ENCODE measurements at places on chromosomes 7 and 10.
A peak's percentile ranks its signal among the peaks of the same experiment; 100 is the strongest.

DNA sequence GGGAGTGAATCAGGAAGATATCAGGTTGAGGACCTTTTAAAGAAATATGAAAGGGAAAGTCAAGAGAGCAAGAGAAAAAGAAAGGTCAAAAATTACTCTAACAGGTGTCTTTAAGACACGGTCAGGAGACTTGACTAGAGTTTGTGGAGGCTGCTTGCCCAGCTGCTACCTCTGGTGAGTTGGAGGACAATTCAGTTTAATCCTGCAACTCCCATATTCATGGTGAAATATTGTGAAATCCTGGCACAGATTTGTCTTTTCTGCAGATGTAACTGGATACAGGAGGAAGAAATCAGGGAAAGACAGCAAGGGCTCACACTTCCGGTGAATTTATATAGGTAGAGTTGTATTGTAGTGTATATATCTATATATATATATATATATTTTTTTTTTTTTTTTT lies 93.5 kb downstream of the AKAP9 start:
- no peak for DNase-seq

GRCh38 chr7:120723465-120724385 lies 134.2 kb downstream of the TSPAN12 start:
- DNase-seq, result no peak

- DNase-seq, result no peak
Observed at GRCh38 chr7:1499367-1500029, 4.7 kb downstream of the INTS1 start.

DNA sequence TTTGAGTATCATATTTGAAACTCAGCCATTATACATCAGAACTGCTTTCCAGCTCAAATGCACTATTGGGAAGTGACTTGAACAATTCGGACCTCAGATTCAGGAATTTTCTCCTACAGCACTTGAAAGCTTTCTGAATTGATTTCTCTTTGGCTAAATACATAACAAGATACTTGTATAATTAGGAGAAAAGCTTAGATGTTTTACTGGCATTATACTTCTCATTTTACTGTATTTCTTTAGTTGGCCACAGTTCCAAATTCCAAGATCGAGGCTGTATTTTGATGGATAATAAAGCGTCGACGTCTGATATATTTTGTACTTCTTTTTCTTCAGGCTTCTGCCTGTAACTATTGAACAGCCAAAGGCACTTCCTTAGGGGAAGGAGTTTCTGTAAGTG lies 26.7 kb upstream of the LYZL2 start:
- no peak for DNase-seq

GRCh38 chr10:126239844-126240243 lies 148.4 kb downstream of the ADAM12 start:
- no peak for DNase-seq

GRCh38 chr10:76036111-76036940 lies 604.9 kb downstream of the LRMDA start:
- DNase-seq, result peak; percentile 50

DNA sequence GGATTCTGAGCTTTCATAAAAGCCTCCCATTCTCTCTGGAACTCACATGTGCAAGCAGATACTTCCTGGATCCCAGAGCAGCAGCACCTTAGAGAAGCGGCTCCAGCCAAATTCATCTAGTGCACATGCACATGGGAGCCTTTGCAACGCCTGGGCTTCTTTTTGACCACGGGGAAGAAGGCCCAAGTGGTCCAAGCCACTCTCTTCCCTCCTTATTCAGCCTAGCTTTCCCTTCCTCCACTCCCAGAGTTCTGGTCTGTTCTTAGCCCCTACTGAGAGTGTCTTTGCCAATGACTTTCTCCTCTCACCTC lies 118.7 kb downstream of the ZNF365 start:
- no peak for DNase-seq

GRCh38 chr10:105068497-105068896 lies 427.4 kb downstream of the SORCS3 start:
- peak; percentile 73 for DNase-seq

GRCh38 chr10:37976880-37977203 lies 395 bp upstream of the ZNF25 start:
- DNase-seq, result no peak

- DNase-seq, result no peak
Observed at GRCh38 chr10:91616137-91616536, 16.7 kb downstream of the PPP1R3C start.

DNA sequence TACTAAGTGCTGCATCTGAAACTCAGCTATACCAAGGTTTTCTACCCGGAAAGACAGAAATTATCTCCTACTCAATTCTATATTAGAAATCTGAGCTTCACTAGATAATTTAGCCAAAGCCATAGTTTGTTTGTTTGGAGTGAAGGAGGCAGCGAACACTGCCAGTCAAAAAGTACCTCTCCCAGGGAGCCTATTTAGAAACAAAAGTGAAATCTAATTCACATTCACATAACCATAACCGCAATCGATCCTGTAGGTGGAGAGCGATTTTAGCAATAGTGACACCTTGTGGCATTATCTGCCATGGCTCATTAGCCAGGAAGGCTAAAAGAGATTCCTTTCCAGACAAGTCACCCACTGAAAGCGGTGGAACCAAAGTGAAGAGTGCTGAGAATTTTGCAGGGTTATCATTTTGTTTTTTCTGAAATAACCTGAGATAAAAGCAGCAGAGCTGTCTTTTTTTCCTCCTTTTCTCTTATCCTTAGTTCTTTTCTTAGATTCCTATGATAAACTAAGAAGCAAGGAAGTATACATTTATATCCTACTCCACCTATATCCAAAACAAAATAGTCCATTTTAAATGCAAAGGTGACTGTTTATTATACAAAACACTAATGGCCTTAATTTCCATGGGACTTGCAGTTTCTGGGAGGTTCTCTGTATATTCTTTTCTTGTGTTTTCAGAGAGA lies 83.7 kb upstream of the BET1 start:
- peak; percentile 75 for DNase-seq

- no peak for DNase-seq
Observed at GRCh38 chr10:77566914-77567566, 70.6 kb downstream of the KCNMA1 start.

GRCh38 chr10:88185830-88186229 lies 322.4 kb downstream of the PTEN start:
- no peak for DNase-seq

GRCh38 chr7:34835901-34836600 lies 178.0 kb downstream of the NPSR1 start:
- no peak for DNase-seq

- no peak for DNase-seq
Observed at GRCh38 chr7:132866144-132866531, 215.8 kb downstream of the CHCHD3 start.

DNA sequence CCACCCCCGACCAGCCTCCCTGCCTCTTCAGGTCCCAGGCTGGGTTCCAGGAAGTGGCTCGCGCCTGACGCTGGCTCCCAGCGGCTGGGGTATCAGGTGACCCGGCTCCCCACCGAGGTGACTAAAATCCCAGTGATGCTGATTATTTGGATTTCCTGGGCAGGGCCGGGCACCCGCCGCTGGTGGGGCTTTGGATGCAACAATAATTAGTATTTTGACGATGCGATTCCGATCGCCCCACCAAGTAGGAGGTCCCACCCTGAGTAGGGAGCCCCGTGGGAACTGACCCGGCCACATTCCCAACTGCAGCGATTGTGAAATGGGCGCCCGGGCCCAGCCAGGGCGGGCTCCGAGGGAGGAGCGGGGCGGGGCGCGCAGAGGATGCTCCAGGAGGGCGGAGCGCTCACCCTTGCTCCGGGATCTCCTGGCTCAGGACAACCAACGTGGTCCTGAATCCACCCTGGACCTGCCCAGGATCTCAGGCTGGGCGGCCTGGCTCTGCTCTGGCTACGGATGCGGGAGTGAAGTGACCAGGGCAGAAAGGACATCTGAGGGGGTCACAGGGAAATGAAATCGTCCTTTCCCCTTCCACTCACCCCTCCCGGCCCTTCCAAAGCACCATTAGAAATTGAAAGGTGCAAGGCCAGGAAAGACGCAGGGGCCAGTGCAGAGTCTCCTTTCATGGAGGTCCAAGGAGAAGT lies 32.6 kb downstream of the DUSP5 start:
- DNase-seq, result peak; percentile 47

GRCh38 chr10:116892907-116893685 lies 43.8 kb downstream of the ENO4 start:
- peak; percentile 21 for DNase-seq

DNA sequence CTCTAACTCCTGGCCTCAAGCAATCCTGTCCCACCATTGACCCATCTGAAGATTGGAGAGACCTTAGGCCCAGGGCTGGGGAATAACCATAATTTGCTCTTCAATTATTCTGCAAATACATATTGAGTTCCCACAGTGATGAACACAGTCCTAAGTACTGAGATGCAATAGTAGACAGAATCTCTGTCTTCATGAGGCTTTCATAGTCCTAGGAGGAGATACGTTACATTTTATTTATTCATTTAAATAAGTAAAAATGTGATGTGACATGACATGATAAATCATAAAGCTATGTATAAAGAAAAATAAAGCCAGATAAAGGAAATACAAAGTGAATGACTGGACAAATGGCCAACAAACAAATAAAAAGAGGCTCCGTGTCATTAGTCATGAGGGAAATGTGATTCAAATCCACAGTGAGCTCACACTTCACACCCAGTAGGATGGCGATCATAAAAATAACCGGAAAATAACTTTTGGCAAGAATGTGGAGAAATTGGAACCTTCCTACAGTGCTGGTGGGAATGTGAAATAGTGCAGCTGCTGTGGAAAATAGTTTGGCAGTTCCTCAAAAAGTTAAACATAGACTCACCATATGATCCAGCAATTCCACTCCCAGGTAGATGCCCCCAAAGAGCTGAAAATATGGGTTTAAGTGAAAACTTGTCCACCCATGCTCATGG lies 52.1 kb upstream of the JCAD start:
- peak; percentile 27 for DNase-seq

DNA sequence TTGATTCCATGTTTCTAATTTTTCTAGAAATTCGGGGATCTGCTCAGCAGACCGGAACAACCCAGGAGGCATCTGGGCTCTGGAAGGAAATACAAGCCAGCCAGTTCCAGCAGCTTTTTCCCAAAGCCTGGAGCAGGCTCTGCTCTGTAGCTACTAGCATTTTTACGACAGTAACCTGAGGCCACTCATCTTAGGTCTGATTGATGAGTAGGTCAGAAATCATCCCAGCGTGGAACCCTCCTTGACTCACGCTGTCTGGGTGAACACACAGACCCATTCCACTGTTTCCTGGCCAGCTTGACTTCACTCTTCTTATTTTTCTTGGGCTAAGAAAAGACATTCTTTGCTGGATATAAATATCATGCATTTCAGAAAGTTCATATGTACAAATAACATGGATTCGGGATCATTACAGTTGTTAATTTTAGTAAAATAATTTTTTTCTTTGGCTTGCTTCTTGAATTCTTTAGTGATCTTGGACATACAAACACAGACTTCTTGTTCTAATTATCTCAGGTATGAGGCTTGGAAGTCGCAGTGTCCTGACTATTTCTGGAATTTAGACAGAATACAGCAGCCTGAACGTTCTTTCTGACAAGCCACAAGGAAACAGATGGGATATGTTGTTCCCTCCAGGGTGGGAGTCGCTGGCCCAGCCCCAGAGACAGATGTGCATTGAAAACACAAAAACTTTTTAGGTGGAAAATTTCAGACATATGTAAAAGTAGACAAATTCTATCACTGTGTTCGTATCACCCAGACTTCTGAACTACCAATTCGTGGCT lies 54.6 kb upstream of the PITRM1 start:
- DNase-seq, result peak; percentile 93

- peak; percentile 58 for DNase-seq
Observed at GRCh38 chr10:13659887-13660550, 73.3 kb downstream of the PRPF18 start.

- no peak for DNase-seq
Observed at GRCh38 chr10:69377933-69378332, 38.8 kb downstream of the TACR2 start.

DNA sequence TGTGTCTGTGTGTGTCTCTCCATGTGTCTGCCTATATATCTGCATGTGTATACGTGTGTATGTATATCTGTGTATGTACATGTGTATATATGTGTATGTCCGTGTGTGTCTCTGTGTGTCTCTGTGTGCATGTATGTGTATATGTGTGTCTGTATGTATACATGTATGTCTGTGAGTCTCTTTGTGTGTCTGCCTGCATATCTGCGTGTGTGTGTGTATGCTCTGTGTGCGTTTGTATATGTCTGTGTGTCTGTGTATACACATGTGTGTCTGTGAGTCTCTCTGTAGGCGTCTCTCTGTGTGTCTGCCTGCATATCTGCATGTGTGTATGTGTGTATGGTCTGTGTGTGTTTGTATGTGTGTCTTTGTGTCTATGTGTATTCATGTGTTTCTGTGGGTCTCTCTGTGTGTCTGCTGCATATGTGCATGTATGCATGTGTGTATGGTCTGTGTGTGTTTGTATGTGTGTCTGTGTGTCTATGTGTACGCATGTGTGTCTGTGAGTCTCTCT lies 23.7 kb upstream of the KLF6 start:
- no peak for DNase-seq

DNA sequence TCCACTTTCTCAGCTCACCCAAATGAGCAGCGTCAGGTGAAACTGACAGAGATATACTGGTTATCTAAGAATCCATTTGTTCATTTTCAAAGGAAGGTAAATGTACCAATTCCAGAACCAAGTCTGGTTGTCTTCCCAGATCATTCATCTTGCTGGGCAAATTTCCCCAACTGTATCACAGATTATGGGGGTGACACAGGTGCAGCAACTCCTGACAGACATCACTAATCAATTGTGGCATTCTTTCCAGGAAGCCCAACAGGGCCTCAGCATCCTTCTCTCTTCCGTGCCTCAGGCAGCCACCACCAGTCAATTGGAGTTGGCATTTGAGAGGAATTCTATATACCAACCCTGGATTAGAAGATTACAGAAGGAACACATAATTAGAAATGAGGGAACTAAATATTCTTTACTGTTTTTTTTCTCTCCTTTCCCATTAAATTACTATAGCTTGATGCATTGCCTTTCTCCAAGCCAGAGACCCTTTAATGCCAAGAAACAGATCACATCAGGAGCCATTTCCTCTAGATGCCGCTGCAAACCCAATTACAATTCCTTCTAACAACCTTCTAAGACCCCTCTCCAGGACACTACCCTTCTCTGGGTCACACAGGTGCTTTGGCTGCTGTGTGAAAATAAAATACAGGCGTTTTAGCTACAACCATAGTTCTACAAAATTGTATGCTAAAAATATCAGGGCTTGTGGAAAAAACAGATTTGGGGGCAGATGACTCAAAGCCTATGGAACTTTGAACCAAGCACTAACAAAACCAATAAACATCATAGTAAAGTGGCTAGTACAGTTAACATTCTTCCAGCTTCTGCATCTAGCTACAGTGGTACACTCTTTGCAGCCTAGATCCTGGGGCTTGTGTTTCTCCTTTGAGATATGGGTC lies 291.6 kb downstream of the RNLS start:
- no peak for DNase-seq

DNA sequence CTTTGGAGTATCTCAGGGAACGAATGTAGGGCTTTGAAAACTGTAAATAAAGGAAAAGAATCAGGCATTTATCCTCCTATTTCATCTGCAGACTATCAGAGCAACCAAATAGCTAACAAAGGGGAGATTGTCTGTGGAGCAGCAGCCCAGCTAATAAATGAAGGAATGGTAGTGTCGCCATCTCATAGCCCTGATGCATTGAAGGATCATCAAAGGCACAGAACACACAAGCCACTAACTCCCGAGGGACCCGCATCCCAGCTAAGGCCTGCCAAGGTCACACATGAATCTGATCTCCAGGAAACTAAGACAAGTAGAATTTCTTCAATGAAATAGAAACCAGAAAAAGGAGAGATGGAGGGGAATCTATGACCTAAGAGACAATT lies 38.2 kb downstream of the CALML5 start:
- no peak for DNase-seq

Measured in bronchial epithelial cell (primary cell).